Urothelium cell line (cell line): ENCODE measurements at places on chromosomes 7 and 10.
A peak's percentile ranks its signal among the peaks of the same experiment; 100 is the strongest.

DNA sequence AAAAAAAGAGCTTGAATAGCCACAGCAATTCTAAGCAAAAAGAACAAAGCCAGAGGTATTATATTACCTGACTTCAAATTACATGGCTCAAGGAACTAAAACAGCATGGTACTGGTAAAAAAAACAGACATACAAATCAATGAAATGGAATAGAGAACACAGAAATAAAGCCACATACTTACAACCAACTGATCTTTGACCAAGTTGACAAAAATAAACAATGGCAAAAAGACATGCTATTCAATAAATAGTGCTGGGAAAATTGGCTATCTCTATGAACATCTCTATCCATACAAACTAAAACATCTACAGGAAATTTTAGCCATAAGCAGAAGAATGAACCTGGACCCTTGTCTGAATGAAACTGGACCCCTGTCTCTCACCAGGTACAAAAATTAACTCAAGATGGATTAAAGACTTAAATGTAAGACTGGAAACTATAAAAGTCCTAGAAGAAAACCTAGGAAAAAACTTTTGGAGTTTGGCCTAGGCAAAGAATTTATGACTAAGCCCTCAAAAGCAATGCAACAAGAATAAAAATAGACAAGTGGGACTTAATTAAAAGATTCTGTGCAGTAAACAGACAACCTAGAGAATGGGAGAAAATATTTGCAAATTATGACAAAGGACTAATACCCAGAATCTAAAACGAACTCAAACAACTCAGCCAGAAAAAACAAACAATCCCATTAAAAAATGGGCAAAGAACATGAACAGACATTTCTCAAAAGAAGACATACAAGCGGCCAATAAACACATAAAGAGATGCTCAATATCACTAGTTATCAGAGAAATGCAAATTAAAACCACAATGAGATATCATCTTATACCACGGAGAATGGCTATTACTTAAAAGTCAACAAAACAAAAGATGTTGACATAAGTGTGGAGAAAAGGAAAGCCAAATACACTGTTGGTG lies 72.8 kb upstream of the DDC start:
- no peak for DNase-seq

DNA sequence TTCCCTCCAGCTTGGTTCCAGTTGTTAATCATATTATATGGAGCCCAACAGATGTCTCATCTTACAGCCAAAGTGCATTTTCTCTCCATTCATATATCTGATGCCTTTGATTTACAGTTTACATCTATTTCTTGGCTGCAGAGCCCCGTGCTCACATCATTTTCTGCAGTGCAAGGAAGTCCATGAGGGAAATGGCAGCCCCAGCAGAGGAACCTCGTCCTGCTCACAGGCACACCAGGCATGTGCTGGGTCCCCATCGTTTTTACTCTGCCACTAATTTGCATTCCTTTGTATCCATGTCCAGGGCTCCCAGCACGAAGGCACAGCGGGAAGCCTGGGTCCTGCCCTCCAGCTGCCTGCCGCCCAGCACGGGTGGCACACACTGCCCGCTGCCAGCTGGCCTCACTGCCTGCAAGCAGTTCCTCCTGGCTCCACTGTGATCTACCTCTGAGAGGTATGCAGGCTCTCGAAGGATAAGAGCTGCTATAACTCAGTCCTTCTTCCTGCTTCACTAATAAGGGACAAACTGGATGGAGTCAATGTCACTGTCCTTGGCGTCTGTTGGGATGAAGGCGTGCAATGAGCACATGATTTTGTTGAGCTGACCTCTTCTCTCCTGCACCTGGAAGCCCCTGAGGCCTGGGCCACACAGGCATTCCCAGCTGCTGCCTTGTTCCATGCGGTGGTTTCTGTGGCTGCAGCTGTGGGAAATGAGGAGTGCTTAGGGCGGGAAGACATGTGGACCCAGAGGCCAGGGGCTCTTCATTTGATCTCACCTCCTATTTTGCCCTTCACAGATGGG lies 583.6 kb upstream of the MGMT start:
- no peak for DNase-seq

GRCh38 chr7:124152859-124153692 lies 120.2 kb upstream of the TMEM229A start:
- peak; percentile 14 for DNase-seq

DNA sequence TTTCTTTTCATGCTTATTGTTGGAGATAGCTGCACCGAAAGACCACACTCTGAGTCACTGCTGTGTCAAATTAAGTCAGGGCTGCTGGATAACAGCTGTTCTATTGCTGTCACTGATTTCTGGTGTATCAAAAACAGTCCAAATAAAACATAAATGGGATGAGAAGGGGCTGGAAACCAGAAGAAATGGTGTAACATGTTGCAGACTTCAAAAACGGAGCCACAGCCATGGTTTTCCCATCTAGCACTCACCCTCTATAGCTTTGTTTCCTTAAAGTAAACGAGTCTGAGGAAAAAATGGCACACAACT lies 103.3 kb upstream of the DIP2C start:
- DNase-seq = no peak

DNA sequence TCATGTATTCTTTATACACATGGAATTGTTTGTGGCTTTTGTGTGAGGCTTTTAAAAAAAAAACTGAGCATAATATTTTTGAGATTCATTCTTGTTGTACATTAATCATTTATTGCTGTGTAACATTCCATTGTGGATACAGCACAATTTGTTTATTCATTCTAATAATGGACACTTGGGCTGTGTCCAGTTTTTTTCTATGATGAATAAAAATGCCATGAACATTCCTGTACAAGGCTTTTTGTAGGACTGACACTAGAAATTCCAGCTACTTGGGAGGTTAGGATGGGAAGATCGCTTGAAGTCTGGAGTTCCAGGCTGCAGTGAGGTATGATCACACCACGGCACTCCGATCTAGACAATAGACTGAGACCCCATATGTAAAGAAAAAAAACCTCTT lies 254.3 kb upstream of the CACNA2D1 start:
- peak; percentile 47 for DNase-seq

GRCh38 chr10:111515706-111516105 lies 438.9 kb downstream of the ADRA2A start:
- no peak for DNase-seq

DNA sequence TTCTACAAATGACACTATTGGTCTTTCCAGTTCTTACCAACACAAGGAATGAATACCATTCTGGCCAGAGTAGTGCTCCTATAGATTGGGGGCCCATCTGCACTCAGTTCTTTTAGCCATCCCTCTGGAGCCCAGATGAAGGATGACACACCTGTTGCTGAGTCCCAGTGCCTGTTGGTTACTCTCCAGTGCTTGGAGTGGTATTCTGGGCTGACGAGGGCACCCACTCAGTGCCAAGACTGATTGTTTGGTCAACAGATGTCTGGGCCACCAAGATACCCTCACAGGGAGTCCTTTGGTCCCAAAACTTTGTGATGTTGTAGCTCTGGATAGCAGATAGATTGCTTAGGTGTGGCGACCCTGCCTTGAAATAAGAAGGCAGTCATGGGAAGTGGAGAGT lies 23.7 kb upstream of the ITGA8 start:
- no peak for DNase-seq

- no peak for DNase-seq
These were observed 19.9 kb downstream of the TCAF1 start for GRCh38 chr7:143882020-143882603.

- no peak for DNase-seq
These were observed 76.2 kb downstream of the MACC1 start for GRCh38 chr7:20141002-20141345.

DNA sequence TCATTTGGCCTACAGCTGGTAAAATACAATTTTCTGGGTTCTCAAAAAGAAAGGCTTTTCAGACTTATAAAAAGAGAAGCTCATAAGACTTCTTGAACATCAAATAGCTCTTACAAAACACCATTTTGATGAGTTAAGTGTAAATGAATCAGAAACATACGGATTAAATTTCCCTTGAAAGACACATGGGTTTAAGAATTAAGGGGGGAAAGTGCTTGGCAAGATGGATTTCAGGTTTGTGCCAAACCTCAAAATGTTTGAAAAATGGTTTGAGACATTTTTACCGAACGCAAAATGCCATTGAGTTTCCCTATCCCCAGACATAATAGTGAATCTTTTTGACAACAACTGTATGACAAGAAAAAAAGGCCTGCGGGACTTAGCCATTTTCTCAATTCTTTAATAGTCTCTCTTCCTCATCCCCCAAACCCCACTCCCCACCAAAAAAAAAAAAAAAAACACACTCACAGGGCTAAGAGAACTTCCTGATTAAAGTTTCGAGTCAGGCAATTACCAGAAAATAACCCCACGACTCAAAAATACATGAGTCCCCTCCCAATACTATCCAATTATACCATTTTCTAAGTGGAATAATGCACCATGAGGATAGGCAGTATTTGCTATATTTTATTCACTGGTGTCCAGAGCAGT lies 260.1 kb downstream of the TRIL start:
- no peak for DNase-seq

- no peak for DNase-seq
These were observed 191.8 kb downstream of the PTPRN2 start for GRCh38 chr7:158395780-158396278.

- no peak for DNase-seq
These were observed at the start of gene DNAH11 for GRCh38 chr7:21542891-21543527. DNAH11 (plus strand) TSS chr7:21543039; CDS start chr7:21543246, 207 bp downstream.

GRCh38 chr10:53977267-53977666 lies 823.8 kb downstream of the PCDH15 start:
- no peak for DNase-seq

DNA sequence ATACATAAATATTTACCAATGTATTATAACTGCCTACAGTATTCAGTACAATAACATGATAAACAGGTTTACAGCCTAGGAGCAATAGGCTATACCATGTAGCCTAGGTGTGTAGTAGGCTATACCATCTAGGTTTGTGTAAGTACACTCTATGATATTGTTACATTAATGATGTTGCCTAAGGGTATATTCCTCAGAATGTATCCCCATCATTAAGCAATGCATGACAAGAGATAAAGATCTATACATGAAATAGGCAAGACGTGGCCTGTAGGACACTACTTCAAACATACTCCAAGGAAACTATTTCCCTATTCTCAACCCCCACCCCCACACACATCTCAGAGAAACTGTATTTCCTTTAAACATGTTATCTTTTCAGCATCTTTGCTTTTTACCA lies 15.3 kb upstream of the ADAM22 start:
- no peak for DNase-seq

GRCh38 chr7:141573511-141573910 lies 22.3 kb downstream of the AGK start:
- no peak for DNase-seq

GRCh38 chr7:42843205-42843800 lies 68.6 kb downstream of the C7orf25 start:
- peak; percentile 81 for DNase-seq

- no peak for DNase-seq
These were observed 17.1 kb upstream of the MACROH2A2 start for GRCh38 chr10:70035531-70035930.

- DNase-seq = no peak
These were observed 16.0 kb upstream of the PNLIPRP1 start for GRCh38 chr10:116574797-116575196.

- DNase-seq = no peak
These were observed 325.2 kb downstream of the PRPF18 start for GRCh38 chr10:13911821-13912520.

DNA sequence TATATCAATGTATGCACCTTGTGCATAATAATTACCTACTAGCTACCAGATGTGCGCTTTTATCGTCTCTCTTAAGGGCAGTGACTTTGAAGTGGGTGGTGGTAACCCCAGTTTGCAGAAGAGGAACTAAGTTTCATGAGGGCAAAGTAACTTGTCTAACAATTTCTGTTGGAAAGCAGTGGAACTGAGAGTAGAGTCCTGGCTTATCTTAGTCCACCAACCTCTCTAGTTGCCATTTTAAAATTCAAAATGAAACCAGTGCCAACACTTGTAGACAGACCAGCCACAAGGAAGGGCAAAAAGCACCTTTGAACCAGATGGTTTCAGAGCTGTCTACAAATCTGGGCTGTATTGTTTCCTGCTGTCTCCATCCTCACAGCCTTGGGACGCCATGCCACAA lies 32.0 kb upstream of the RBM20 start:
- no peak for DNase-seq

DNA sequence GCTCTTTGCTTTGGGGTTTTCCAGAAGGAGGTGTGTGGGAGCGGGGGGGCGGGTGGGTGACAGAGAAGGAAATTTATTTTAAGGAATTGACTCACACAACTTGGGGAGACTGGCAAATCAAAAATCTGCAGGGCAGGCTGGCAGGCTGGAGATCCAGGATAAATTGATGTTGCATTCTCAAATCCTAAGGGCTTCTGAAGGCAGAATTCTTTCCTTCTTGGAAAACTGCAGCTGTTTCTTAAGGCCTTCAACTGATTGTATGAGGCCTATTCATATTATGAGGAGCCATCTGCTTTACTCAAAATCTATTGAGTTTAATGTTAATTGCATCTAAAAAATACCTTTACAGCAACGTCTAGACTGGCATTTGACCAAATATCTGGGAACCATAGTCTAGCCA lies 1528.8 kb upstream of the LRRTM3 start:
- no peak for DNase-seq

DNA sequence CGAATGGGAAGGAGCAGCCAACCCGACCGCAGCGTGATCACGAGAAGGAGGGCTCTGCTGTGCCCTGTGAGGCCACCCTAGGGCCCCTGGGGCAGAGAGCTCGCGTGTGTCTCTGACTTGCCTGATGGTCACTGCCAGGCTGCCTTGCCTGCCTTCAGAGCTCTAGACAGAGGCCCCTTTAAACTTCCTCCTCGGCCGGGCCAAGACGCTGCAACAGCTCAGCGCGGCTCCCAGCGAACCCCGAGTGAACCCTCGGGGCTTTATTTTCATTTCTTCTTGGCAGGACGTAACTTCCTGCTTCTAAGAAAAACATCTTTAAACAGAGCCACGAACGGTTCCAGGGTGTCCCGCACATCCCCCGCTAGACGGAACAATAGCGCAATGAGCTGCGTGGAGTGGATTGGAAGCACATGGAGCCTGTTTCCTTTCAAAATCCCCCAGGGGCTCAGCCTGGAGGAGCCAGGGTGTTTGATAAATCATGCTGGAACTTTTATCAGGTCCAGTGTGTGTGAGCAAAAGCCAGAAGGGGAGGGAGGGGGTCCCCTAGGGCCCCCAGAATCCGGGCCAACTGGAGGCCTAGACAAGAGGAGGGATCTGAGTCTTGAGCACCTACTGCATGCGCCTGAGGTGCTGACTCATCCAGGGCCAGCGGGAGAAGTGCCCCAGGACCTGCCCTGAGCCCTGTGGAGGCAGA lies 134.1 kb upstream of the GDF10 start:
- DNase-seq = no peak

DNA sequence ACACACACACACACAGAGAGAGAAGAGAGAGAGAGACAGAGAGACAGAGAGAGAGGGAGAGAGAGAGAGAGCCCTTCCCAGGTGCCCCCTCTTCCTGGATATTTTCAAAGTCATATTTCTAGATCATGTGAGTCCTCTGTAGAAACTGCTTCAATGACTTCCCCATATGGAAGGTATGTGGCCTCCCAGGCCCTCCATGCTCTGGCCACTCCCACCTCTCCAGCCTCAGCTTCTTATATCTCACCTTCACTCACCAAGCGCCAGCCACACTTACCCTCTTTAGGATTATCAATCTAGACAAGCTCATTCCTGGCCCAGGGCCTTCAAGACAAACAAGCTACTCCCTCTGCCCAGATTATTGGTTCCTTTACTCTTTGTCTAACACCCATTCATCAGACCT lies 259.7 kb downstream of the MTERF1 start:
- no peak for DNase-seq
